Neural crest cell (in vitro differentiated cells): ENCODE measurements at places on chromosomes 2 and 18.

- no peak for DNase-seq
Observed at GRCh38 chr2:54894467-54894866, 155.8 kb downstream of the RTN4 start.

DNA sequence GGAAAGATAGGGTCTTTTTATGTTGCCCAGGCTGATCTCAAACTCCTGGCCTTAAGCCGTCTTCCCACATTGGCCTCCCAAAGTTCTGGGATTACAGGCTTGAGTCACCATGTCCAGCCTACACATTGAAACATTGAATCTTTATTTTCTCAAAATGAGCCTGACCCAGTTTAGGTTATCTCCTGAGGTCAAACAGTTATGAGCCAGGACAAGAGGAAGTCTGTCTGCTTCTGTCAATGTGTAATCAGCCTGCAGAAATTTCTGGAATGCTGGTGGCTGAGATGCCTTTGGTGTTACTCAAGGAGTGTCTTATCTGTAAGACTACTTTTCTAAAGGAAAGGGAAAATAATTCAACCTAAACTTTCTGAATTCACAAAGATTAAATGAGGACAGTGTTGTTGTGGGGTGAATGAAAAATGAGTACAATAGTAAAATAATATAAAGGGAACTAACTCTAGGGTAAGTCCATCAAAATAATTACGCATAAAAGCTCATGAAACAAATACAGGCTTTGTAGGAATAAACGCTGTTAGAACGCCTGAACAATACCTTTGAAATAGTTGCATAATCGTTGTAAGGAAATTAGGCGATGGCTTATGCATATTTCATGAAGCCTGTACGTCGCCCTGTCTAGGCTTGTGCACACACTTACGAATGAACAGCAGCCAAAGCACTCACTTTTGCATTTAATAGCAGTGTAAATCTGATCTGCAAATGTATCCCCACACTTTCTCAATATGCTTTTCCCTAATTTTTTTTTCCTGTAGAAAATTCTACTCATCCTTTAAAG lies 260.8 kb downstream of the RDH14 start:
- DNase-seq = no peak

GRCh38 chr2:16279201-16279570 lies 338.8 kb downstream of the MYCN start:
- no peak for DNase-seq

DNA sequence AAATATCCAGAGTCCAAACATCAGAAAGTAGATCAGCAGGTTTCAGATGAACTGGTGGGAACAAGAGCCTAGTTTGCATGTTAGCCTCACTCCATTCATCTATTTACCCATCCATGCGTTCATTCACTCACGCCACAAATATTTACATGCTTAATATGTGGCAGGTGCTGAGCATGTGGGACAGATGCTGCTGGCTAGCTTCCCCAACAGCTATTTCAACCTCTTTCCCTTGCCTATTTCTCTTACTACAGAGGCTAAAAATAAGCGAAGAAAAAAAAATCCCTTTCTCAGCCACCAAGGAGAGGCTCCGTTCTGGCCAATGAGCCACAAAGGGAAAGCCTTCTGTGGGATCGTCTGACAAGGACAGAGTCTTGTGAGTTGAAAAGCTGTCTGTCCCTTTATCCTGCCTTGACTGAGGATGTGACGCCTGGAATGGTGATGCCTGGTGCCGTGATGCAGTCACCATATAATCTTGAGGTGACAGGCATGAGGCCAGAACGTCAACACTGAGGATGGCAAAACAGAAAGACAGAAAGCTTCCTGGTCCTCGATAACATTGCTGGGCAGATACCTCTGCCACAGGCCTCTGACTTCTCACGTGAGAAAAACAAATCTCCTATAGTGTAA lies 78.2 kb downstream of the KCTD1 start:
- no peak for DNase-seq
